IMR-90 (cell line): ENCODE measurements at places on chromosomes 7 and 10. TPM values are rescaled to one million over a fixed set of nuclear protein-coding genes. Genes with fewer than 3 reads are reported as not detected.

- DNase-seq, result no peak
- no peak overlapping the region for H3K27ac ChIP-seq
- H3K4me1 ChIP-seq, result no peaks in the 10 kb centered on the region
Observed at GRCh38 chr7:142898377-142899170, 13.0 kb upstream of the TRPV6 start.

DNA sequence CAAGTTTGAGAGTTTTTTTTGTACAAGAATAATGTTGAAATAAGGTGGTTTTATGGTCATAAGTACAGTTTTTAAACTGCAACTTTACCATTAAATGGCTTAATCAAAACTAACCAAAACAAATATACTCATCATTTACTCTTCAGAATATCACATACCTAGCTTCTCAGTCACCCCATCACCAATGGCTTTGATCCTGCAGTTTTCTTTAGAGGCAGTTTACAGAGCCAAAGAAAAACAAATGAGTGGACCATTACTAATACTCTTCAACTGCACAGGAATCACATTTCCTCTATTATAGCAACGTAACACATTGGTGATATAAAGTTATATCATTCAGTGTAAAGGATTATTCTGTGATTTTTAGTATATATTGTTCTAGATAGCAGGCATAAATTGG, 576.1 kb upstream of the LRRTM3 start:
- H3K27me3 ChIP-seq, result no peaks in the 10 kb centered on the region
- H3K4me3 ChIP-seq, result no peak overlapping the region
- no peaks in the 10 kb centered on the region for H3K4me1 ChIP-seq

DNA sequence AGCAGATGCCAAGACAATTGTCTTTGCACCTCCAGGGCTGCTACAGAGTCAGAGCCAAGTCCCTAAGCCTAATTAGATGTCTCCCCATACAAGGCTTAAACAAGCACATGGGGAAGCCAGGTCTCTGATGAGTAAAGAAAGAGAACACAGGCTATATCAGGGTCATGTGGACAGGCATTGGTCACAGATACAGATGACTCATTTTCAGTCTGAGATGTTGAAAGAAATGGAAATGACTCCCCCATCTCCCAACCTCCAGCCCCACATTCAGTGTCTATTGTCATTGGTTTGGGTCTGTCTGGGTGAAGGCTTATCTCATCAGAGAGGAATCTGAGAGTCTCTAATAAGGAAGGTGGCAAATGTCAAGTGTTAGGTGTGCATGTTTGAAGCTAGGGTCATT, 290.1 kb upstream of the KIAA1217 start:
- DNase-seq, result no peak
- no peaks in the 10 kb centered on the region for H3K4me1 ChIP-seq
- no peaks in the 10 kb centered on the region for H3K36me3 ChIP-seq

DNA sequence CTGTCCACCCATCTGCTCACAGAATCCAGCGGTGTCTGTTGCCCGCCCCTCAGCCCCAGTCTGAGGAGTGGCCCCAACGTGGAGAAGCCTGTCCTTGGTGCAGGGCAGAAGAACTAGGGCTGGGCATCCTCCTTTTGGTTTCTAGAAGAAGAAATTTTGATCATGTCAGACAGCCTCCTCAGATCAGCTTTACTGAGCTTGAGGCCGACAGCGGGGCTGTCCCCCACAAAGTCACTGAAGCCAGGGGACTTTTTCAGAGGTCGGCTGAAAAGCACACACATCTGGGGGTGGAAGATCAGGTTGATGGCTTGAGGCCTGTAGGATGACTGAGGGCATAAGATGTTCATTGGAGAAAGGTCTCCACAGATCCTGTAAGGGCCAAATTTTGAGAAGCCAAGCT, 767.9 kb downstream of the GRID1 start:
- no peaks in the 10 kb centered on the region for H3K4me1 ChIP-seq
- no peak overlapping the region for H3K27ac ChIP-seq
- no peak for DNase-seq
- H3K27me3 ChIP-seq, result no peaks in the 10 kb centered on the region
- H3K4me3 ChIP-seq, result no peak overlapping the region
- H3K36me3 ChIP-seq, result no peaks in the 10 kb centered on the region

Gene GIMAP5
- not detected in 2 replicates for polyA plus RNA-seq

GRCh38 chr7:79009647-79010046, 443.8 kb downstream of the MAGI2 start:
- H3K36me3 ChIP-seq, result no peaks in the 10 kb centered on the region
- no peak overlapping the region for H3K4me3 ChIP-seq
- peak; percentile 5 for DNase-seq
- no peak overlapping the region for H3K27ac ChIP-seq
- no peaks in the 10 kb centered on the region for H3K27me3 ChIP-seq
- H3K4me1 ChIP-seq, result no peaks in the 10 kb centered on the region

Gene BTBD16
- polyA plus RNA-seq, result not detected in 2 replicates

GRCh38 chr7:94406696-94407095, 12.0 kb downstream of the COL1A2 start:
- no peak overlapping the region for H3K4me3 ChIP-seq
- no peak for DNase-seq
- peaks cover 27% of the 10 kb centered on the region for H3K4me1 ChIP-seq
- no peaks in the 10 kb centered on the region for H3K27me3 ChIP-seq

GRCh38 chr7:81469869-81470723, 299.8 kb downstream of the HGF start:
- no peaks in the 10 kb centered on the region for H3K4me1 ChIP-seq
- H3K4me3 ChIP-seq, result no peak overlapping the region
- H3K27me3 ChIP-seq, result no peaks in the 10 kb centered on the region
- H3K36me3 ChIP-seq, result no peaks in the 10 kb centered on the region

- no peaks in the 10 kb centered on the region for H3K4me1 ChIP-seq
- H3K36me3 ChIP-seq, result no peaks in the 10 kb centered on the region
- no peaks in the 10 kb centered on the region; the same call in 1 of the 2 replicates for H3K27me3 ChIP-seq
Observed at GRCh38 chr7:12518920-12519681, 51.4 kb upstream of the SCIN start.

Gene ANKRD61
- 0.17 and 0.32 TPM in 2 replicates for polyA plus RNA-seq

DNA sequence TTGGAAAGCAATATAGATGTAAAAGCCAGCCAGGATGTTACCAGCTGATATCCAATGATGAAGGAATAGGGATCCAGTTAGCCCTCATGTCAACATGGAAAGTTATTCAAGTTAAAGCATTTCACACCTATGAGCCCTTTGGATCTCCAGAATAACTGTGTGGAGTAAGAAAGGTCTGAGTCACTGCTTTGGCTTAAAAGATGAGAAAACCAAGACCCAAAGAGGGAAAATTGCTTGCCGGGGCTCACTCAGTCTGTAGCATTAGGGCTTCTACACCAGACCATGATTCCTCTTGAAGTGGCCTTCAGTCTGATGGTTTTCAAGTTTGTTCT, 12.6 kb downstream of the LSM5 start:
- H3K27me3 ChIP-seq, result no peaks in the 10 kb centered on the region
- H3K36me3 ChIP-seq, result no peaks in the 10 kb centered on the region
- H3K4me3 ChIP-seq, result no peak overlapping the region
- no peak overlapping the region for H3K27ac ChIP-seq
- peaks cover 3% of the 10 kb centered on the region; the same call in 1 of the 2 replicates for H3K4me1 ChIP-seq

Gene ZNF511
- 32.6 and 36.8 TPM in 2 replicates for polyA plus RNA-seq

DNA sequence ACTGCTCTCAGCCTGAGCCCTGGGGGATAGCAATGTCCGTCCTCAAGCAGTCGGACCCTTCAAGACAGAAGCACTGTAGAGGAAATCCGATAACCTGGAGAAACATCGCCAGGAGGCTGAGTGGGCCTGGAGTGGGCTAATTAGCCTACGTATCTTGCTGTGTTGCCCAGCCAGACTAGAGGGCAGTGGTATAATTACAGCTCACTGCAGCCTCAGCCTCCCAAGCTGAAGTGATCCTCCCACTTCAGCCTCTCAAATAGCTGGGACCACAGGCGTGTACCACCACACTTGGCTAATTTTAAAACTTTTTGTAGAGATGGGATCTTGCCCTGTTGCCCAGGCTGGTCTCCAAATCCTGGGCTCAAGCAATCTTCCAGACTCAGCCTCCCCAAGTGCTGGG, 21.7 kb downstream of the LYZL2 start:
- no peaks in the 10 kb centered on the region for H3K36me3 ChIP-seq
- H3K27me3 ChIP-seq, result no peaks in the 10 kb centered on the region; the same call in 1 of the 2 replicates
- no peak overlapping the region for H3K4me3 ChIP-seq
- H3K4me1 ChIP-seq, result peaks cover 5% of the 10 kb centered on the region; the same call in 1 of the 2 replicates
- DNase-seq, result no peak
- no peak overlapping the region for H3K27ac ChIP-seq

GRCh38 chr7:54888067-54888733, 129.2 kb upstream of the SEC61G start:
- no peaks in the 10 kb centered on the region for H3K27me3 ChIP-seq
- DNase-seq, result no peak
- H3K4me1 ChIP-seq, result peaks cover 8% of the 10 kb centered on the region; the same call in 1 of the 2 replicates
- no peak overlapping the region for H3K27ac ChIP-seq

- no peak overlapping the region for H3K27ac ChIP-seq
- no peak overlapping the region for H3K4me3 ChIP-seq
- no peaks in the 10 kb centered on the region for H3K36me3 ChIP-seq
- peaks cover 7% of the 10 kb centered on the region for H3K4me1 ChIP-seq
- no peaks in the 10 kb centered on the region for H3K27me3 ChIP-seq
Observed at GRCh38 chr7:41033500-41033899, 669.4 kb downstream of the INHBA start.

DNA sequence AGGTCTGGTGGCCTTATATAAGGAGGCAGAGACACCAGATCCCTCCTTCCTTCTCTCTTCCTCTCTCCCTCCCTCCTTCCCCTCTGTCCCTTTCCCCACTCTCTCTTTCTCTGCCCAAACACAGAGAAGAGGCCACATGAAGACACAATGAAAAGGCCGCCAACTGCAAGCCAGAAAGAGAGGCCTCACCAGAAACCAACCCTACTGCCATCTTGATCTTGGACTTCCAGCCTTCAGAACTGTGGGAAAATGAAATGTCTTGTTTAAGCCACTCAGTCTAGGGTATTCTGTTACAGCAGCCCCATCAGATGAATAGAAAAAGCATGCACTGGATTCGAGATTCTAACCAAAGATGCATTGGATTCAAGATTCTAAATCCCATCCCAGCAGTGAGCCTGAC, 168.1 kb downstream of the FAM107B start:
- H3K36me3 ChIP-seq, result peaks cover 1% of the 10 kb centered on the region; the same call in 1 of the 2 replicates
- no peak overlapping the region for H3K4me3 ChIP-seq
- no peak overlapping the region for H3K27ac ChIP-seq
- no peaks in the 10 kb centered on the region for H3K27me3 ChIP-seq

DNA sequence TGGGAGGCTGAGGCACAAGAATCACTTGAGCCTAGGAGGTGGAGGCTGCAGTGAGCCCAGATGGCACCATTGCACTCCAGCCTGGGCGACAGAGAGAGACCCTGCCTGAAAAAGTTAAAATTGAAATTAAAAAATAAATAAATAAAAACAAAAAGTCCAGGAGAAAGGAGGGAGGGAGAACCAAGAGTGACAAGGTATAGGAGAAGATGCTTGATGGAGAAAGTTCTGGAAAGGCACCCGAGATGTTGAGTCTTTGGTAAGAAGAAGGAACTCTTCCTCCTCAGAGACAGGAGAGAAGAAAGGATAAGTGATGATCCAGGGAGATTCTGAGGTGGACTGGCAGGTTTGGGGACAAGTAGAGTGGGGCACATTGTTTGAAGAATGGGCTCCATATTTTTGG, 17.4 kb upstream of the LBX1 start:
- no peak overlapping the region for H3K27ac ChIP-seq
- H3K36me3 ChIP-seq, result no peaks in the 10 kb centered on the region
- no peak for DNase-seq
- peaks cover 34% of the 10 kb centered on the region for H3K27me3 ChIP-seq
- H3K4me1 ChIP-seq, result peaks cover 2% of the 10 kb centered on the region; the same call in 1 of the 2 replicates

Gene AKR1C2
- polyA plus RNA-seq, result 0.99 and 1.0 TPM in 2 replicates

- H3K4me1 ChIP-seq, result no peaks in the 10 kb centered on the region
- DNase-seq, result no peak
- H3K27me3 ChIP-seq, result no peaks in the 10 kb centered on the region
- no peak overlapping the region for H3K4me3 ChIP-seq
- no peaks in the 10 kb centered on the region for H3K36me3 ChIP-seq
Observed at GRCh38 chr7:156017916-156018700, 205.8 kb upstream of the SHH start.

DNA sequence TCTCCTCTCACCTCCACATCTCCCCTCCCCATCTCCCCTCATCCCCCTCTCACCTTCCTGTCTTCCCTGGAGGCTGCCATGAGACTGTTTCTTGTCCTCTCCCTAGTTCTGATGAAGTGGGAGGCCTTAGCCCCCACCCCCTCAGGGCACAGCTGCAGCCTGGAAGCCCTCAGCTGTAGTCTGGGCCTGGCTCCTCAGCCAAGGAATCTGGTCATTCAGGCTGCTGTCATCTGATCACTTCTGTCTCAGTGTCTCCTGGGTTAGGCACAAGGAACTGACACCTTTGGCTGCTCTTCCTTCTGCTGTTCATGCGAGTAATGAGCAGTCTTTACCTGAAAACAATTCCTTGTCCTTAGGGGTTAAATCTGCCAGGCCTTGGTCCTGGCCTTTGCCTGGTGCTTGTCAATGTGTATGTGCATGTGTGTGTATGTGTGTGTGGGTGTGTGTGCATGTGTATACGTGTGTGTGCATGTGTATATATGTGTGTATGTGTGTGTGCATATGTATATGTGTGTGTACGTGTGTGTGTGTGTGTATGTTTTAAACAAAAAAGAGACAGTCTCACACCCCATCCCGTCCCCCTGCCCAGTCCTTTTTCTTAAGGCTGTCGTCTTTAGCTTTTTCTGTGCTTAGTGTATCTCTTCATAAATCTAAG, 153.5 kb upstream of the TMEM72 start:
- H3K27ac ChIP-seq, result no peak overlapping the region
- peaks cover 6% of the 10 kb centered on the region for H3K4me1 ChIP-seq
- no peaks in the 10 kb centered on the region for H3K36me3 ChIP-seq
- no peak overlapping the region for H3K4me3 ChIP-seq
- DNase-seq, result no peak
- H3K27me3 ChIP-seq, result no peaks in the 10 kb centered on the region

Gene TMEM196
- not detected in 2 replicates for polyA plus RNA-seq

- H3K36me3 ChIP-seq, result no peaks in the 10 kb centered on the region
- no peaks in the 10 kb centered on the region for H3K4me1 ChIP-seq
- H3K4me3 ChIP-seq, result no peak overlapping the region
Observed at GRCh38 chr10:70057306-70057705, 4.7 kb downstream of the MACROH2A2 start.

GRCh38 chr10:12735843-12736462, 265.6 kb downstream of the CCDC3 start:
- peaks cover 1% of the 10 kb centered on the region; the same call in 1 of the 2 replicates for H3K4me1 ChIP-seq
- no peak overlapping the region for H3K4me3 ChIP-seq
- no peak for DNase-seq

- H3K4me1 ChIP-seq, result no peaks in the 10 kb centered on the region
- H3K27me3 ChIP-seq, result no peaks in the 10 kb centered on the region
Observed at GRCh38 chr7:157675427-157675927, 338.7 kb downstream of the DNAJB6 start.

GRCh38 chr10:6815346-6815745, 235.3 kb upstream of the PRKCQ start:
- no peak for DNase-seq
- no peak overlapping the region for H3K4me3 ChIP-seq
- H3K36me3 ChIP-seq, result no peaks in the 10 kb centered on the region

GRCh38 chr10:68135922-68136792, 26.9 kb downstream of the MYPN start:
- peak; percentile 92 for DNase-seq
- peak overlapping the region; percentile 92 for H3K27ac ChIP-seq
- no peaks in the 10 kb centered on the region for H3K36me3 ChIP-seq
- peak overlapping the region; percentile 23; the same call in 1 of the 2 replicates for H3K4me3 ChIP-seq
- no peaks in the 10 kb centered on the region for H3K27me3 ChIP-seq

Gene SEMA3C
- 19.3 and 21.2 TPM in 2 replicates for polyA plus RNA-seq

Gene UBTD1
- 44.9 and 57.5 TPM in 2 replicates for polyA plus RNA-seq
